ENCODE measurements at places on chromosomes 1 and 21.

DNA sequence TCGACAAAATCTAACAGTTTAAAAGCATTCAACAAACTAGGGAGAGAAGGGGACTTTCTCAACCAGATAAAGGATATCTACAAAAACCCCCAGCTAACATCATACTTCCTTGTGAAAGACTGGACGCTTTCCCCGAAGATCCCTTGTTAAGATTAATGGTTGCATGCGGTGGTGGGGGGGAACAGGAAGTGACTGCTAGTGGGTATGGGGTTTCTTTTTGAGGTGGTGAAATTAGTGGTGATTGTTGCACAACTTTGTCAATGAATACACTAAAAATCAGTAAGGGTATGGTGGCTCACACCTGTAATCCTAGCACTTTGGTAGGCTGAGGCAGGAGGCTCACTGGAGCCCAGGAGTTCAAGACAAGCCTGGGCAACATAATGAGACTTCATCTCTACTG lies 26.9 kb upstream of the EYA3 start:
- DNase-seq: no peak

- DNase-seq: no peak
These were observed 15.6 kb downstream of the PODN start for GRCh38 chr1:53077599-53077965.

GRCh38 chr1:59214248-59215208 lies 82.4 kb upstream of the FGGY start:
- no peak for DNase-seq

DNA sequence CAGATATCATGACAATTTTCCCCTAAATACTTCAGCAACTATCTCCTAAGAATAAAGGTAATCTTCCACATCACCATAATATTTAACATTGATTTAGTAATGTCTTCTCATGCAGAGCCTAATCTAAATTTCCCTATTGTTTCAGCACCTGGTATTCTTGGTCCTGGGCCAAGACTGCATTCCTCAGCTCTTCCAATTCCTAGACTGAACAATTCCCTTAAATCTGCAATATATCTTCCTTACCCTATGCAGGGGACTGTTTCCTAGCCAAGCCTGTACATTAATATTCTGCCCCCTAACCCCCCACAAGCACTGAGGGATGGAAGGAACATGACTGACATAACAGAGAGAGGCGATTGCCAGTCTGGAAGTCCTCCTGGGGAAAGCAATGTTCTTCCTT lies 28.7 kb upstream of the DISP1 start:
- no peak for DNase-seq

- no peak for DNase-seq
These were observed 55.2 kb downstream of the KIAA0040 start for GRCh38 chr1:175137369-175137768.

DNA sequence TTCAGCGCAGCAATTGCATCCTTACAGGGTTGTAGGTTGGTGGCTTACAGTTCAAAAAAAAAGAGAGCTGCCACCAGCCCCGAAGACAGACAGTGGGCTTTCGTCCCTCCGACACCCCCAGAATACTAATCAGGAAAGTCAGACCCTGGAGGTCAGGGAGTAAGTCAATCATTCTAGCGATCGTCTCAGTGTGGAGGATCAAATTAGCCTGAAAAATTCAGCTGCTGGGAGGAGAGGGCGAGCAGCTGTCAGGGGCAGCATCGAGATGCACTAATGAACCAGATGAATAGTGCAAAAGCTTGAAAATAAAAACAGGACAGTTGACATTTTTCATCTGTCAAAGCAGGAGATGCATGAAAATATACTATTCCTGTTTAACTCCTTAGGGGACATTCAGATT lies 138.4 kb downstream of the NEK7 start:
- DNase-seq: no peak

GRCh38 chr1:84871181-84871580 lies 21.8 kb downstream of the LPAR3 start:
- no peak for DNase-seq

GRCh38 chr1:110053552-110054428 lies 16.7 kb downstream of the ALX3 start:
- DNase-seq: no peak

GRCh38 chr1:214700437-214700836 lies 97.4 kb downstream of the CENPF start:
- no peak for DNase-seq

DNA sequence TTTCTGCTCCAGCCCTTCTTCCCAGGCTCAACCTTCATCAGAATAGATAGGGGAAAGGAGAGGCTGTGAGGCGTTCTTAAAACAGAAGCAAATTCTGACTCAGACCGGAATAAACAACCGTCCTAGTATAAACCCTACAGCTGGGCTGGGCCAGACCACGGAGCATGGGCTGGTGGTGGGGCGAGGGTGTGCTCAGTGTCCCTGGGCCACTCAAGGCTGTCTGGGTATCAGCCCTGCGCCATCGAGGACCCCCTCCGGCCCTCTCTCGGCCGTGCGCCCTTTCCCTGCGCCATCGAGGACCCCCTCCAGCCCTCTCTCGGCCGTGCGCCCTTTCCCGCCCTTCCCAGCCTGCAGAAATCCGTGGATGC lies 36.0 kb downstream of the CAPN2 start:
- DNase-seq: no peak

- no peak for DNase-seq
These were observed 52.2 kb upstream of the L1TD1 start for GRCh38 chr1:62142496-62142895.

DNA sequence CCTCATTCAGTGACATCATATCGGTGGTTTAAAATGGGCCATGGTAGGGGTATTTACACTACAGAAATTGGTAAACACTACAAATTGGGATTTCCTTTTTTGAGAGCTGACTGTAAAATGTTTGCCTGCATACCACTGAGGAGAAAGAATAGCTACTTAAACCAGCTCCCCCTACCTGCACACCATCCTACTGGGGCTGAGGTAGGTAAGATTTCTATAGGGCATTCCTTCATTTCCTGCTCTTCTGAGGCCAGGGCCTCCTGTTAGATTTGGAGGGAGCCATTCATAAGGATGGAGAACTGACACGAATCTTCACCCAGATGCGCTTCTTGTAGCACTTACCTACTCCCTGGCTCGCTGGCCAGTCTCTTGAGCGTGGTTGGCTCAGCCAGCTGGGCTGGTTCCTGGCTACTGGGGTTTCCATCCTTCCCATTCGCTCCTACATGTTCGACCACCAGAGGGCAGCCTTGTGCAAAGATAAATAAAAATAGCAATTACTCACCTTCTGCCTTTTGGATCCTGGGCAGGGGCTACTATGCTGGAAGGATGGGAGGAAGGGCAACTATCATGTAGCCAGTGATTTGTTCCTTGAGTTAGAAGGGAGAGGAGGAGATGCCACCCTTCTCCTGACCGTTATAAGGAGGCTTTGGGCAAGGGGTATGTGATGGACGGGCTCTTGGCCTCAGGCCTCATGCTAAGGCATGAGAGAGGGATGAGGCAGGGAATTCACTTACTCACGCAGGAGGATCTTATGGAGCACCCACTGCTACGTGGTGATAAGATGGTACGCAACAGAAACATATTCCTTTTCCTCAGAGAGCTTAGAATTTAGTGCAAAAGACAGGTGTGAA lies 10.7 kb downstream of the OPTC start:
- DNase-seq: peak; percentile 44

GRCh38 chr1:93969371-93969770 lies 60.1 kb upstream of the GCLM start:
- DNase-seq: no peak

DNA sequence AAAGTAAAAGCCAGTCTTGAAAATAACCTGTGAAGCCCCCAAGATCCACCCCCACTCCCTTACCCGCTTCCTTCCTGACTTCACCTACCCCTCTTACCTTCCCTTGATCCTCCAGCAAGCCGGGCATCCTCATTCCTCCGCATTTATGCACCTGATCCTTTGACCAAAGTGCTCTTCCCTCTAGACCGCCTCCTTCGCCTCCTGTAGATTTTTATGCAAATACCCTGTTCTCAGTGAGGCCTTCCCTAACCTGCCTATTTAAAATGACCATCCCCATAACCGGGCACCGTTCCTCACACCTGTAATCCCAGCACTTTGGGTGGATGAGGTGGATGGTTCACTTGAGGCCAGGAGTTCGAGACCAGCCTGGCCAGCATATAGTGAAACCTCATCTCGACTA lies 1.1 kb upstream of the NENF start:
- no peak for DNase-seq

DNA sequence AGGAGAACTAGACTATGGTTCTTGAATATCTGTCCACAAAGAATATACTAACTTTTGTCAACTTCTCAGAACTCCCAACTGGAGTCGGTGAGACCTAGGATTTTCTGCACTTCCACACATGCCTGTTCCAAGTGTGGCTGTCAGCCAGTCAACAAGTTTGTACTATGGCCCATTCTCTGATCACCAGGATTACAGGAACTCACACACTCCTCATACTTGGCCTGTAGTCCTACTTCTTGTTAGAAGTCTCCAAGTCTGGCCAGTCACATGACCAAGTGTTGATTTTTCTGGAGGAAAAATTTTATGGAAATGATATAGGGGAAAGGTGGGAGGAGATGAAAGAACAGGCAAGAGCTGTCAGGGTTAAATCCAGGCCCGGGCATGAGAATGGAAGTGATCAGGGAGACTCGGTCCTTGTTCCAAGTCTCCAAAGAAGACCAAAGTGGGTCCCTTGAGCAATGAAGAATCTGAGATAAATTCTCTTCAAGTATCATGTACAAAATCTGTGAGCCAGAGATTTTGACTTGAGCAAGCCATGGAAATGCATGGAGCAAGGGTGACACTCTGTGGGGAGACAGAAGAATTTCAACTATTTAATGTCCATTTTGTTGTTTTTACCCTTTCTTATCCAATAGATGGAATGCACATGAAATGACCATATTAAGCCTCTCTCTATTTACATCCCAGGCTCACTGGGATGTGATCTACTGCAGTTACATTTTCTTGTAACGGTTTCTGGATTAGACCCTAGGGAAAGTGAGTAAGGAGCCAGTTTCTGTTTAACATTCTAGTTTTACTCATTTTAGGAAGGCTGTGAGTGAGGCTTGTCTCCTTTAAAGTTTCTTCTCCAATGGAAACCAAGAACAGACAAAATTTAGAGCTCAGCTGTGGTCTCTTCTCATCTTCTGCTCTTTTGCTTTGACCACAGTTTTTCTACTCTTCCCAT lies 320.9 kb downstream of the ASTN1 start:
- no peak for DNase-seq

GRCh38 chr1:51955797-51956527 lies 34.5 kb downstream of the RAB3B start:
- no peak for DNase-seq

DNA sequence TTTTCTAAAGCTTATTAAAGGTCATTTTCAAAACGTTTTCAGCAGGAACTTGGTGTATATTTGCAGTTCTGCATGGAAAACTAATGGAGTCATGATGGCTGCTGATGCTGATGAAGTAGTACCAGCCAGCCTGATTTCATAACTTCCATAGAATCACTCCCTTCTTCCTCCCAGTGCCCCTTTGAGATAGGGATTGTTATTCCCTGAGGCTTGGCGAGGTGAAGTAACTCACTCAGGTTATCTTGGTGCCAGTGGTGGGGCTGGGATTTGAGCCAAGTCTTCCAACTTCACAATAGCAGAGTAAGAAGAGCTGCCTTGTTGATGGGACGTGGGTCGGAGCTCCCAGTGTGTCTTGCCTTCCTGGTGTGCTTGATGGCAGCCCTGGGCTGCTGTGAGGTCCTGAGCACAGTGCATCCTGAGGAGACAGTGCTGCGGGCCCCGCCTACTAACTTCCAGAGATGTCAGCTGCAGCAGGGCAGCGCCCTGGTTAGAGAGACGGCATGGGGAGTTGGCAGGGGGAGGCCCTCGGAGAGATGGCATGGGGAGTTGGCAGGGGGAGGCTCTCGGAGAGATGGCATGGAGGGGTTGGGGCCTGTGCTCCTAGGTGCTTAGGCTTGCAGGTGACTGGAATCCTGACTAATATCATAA lies 92.6 kb downstream of the PCBP3 start:
- no peak for DNase-seq

Measured in GM18507 (cell line).